ENCODE measurements at places on chromosomes 4 and X.

- no peak for DNase-seq
Observed at GRCh38 chr4:185318679-185319078, 77.0 kb downstream of the LRP2BP start.

- DNase-seq: no peak
Observed at GRCh38 chr4:159367781-159368080, 264.9 kb downstream of the RAPGEF2 start.

DNA sequence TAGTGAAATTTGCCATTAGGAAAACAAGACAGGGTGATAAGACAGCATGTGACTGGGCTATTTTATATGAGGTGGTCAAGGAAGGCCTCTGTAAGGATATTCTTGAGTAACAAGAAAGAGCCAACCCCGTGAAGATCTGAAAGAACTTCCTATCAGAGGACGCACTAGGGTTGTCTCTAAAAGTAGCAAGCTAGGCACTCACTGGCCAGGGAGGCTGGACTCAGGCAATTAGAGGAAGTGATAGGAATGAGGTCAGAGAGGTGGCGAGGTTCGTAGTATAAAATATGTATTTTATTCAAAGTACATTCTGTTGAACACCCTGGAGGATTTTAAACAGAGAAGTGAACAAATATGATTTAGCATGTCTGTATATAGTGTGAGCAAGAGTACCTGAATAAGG, 4.6 kb downstream of the BMPR1B start:
- DNase-seq: no peak

- DNase-seq: no peak
Observed at GRCh38 chrX:63784902-63785707, at the start of gene ARHGEF9. Gene ARHGEF9 (minus strand): TSS chrX:63785214. CDS start chrX:63785145, 69 bp downstream.

DNA sequence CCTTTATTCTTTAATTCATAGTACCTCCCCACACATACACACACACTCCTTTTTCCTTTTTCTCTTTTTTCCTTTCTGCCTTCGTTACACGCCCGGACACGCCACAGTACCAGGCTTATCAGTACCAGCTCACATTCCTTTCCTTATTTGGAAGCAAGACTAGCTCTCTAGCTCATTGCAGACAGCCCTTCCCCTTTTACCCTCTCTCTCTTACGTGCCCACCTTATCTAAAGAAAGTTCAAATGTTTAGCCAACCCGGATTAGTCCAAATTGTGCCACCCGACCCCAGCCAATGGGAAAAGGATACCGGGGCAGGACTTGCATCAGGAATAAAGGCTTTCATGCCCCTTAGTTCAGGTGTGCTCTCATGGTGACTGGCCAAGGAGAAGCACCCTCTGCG, 194.7 kb upstream of the VCX3A start:
- no peak for DNase-seq

GRCh38 chr4:87517621-87518020, 11.6 kb downstream of the SPARCL1 start:
- DNase-seq: no peak

GRCh38 chr4:175427751-175428150, 384.3 kb downstream of the GPM6A start:
- DNase-seq: no peak

- no peak for DNase-seq
Observed at GRCh38 chr4:157143369-157143768, 67.4 kb downstream of the GLRB start.

- no peak for DNase-seq
Observed at GRCh38 chr4:78069319-78069718, 12.2 kb downstream of the FRAS1 start.

DNA sequence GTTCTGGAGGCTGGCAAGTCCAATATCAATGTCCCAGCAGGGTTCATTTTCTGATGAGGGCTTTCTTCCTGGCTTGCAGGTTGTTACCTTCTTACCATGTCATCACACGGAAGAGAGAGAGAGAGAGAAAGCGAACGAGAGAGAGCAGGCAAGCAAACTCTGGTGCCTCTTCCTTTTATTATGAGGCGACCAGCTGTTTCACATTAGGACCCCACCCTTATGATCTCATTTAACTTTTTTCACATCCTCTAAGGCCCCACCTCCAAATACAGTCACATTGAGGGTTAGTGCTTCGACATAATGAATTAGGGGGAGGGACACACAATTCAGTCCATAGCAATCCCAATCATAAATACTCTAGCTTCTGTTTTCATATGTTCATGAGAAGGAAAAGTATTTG, 10.6 kb upstream of the GPR174 start:
- DNase-seq: no peak

DNA sequence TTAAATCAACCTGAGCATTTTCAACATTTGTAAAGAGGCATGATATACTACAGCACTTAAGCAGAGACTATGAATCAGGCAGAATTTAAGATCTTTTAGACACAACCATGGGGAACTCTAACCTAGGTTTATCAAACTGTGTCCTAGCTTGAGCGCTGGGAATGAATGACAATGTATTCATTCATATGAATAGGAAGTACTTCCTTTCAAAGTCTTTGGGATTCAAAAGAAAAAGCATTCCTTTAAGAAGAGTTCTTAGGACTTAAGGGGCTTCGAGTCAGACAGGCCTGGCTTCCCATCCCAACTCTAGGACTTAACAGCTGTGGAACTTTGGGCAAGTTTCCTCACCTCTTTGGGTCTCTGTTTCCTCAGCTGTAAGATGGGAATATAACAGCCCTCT, 104.6 kb downstream of the ANAPC4 start:
- DNase-seq: no peak

GRCh38 chrX:109839694-109840567, 106.9 kb upstream of the ACSL4 start:
- no peak for DNase-seq

DNA sequence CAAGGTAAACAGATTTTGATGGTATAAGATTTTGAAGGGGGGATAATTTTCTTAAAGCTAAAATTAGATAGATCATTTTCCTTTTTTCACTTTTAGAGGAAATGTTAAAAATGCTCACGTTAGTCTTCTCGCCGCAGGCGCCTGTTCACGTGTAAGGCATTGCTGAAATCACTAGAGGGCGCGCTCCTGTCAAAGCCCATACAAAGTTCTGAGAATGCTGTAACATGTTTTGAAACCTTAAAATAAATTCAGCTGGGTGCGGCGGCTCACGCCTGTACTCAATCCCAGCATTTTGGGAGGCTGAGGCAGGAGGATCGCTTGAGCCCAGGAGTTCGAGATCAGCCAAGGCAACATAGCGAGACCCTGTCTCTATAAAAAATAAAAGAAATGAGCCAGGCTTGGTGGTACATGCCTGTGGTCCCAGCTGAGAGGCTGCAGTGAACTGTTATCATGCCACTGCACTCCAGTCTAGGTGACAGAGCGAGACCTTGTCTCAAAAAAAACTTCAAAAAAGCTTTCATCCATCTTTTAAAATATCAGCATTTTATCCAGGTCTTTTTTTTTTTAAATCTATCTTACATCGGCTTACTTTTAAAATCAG, 138.0 kb downstream of the RBMX2 start:
- DNase-seq: no peak

DNA sequence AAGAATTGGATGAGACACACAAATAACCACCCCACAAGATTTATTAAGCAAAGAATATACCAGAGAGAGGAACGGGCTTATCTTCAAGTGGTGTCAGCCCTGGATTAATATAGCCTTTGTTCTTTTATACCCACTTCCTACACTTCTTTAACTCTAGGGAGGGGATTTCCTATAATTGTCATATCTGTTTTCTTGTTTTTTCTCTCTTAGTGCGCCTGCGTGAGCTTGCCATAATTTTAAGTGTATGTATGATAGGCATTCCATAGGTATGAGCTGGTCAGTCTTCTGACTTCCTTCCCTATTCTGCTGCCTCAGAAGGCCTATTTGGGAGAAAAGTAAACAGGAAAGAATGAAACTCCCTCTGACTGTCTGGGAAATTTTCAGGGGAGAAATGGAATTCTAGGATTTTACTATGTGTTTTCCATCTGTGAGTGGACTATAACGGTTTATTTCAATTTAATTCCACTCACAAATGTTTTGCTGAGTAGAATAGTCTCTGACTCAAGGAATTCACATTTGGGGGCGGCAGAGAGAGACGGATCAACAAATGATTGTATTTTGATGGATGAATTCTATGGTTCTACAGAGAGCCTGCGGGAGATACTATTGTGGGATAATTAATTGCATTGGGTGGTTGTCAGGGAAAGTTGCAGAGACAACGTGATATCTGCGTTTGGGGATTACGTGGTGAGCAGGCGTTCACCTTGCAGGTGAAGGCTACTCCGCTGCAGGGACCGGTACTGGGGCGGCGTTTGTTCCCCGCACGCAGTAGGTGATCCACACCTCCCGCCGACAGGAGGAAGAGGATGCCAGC, 626 bp upstream of the CEP135 start:
- no peak for DNase-seq

GRCh38 chr4:150176547-150176946, 98.3 kb downstream of the DCLK2 start:
- no peak for DNase-seq

- DNase-seq: no peak
Observed at GRCh38 chrX:110924871-110925270, 129.3 kb upstream of the CHRDL1 start.

DNA sequence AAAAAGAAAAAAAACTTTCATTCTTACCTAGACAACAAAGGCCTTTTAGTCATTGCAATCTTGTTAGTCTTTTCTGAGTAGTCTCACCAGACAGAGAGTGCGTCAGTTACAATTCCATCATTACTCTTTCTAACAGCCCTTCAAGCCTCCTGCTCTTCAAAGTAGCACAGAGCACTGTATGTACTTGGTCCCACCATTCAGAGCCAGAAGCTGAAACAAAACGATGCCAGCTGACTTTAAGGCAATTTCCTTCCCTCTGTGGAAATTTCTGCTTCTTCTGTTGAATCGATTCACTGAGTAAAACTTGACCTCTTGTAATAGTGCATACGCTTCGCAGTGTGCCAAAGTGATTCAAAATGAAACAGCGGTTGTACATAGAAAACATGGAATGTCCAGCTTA, 57.7 kb upstream of the TENM3 start:
- DNase-seq: no peak
